ENCODE measurements at places on chromosomes 13 and 19.

- no peak for DNase-seq
Observed at GRCh38 chr19:55193481-55193880, 13.4 kb upstream of the SYT5 start.

GRCh38 chr13:71513411-71514033, 353.5 kb downstream of the DACH1 start:
- DNase-seq = no peak

DNA sequence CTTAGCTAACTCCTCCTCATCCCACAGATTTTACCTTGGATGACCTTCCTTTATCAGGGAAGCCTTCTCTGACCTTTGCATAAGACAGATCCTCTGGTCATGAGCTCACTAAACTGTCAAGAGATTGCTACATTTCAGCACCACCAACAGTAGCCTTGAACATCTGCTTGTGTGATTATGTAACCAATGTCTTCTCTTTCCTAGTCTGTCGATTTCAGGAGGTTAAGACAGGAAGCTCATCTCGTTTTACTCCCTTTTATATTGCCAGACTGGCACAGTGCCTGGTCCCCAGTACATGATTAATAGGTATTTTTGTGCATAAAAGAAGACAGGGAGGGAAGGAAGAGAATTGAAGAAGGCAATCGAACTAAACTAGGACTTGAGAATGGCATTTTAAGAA, 1697.7 kb downstream of the EFNB2 start:
- DNase-seq = no peak

DNA sequence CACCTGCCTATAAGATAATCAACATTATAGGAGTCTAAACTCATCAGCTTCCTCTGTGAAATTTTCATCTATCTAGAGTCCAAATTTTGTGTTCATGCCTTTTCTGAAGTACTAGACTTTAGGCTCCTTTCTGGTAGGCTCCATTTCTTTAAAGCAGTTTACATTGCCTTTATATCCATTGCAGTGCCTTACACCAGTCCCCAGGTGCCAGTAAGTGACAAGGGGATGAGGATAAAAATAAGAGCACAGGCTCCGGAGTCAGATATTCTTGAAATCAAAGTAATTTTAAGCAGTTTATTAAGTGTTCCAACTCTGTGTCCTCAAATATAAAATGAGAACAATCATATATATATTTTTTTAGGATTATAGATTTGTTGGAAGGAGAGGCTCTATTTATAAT, 10.6 kb upstream of the CYSLTR2 start:
- no peak for DNase-seq

GRCh38 chr13:35342440-35342839, 134.0 kb downstream of the MAB21L1 start:
- DNase-seq = no peak

DNA sequence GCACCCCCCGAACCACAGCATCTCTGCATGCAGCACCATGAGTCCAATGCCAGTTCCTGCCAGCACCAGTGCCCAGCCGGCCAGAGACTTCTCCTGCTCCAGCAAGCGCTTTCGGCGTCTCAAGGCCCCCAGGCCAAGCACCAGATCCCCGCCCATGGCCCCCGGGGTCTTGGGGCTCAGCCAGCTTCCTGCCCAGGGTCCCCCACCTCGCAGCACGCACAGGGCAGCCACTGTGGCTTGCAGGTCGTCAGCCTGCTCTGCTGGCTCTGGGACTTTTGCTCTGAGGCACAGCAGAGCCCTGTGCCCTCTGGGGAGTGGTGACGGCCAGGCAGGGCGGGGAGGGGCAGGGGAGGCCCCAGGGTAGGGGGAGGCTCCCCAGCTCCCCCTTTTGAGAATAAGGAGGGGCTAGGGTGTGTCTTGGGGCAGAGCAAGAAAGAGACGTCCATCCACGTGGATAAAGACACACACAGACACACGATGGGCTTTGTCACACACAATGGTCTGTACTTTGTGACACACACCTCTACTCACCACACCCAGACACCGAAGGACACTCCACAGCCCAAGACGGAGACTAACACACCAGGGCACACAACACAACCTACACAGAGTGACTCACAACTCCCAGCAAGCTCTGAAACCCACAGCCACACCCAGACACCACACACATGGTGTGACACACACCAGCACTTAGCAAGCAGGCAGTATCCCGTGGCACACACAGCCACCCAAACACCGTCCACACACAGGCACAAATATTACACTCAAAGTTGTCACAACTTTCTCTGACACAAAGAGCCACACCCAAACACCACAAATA, at the start of gene KCNN4:
TSS of gene KCNN4 (minus strand) at position 268 of the 820 bp plus-strand sequence. CDS start at position 156, 112 bp downstream.
- DNase-seq = no peak

DNA sequence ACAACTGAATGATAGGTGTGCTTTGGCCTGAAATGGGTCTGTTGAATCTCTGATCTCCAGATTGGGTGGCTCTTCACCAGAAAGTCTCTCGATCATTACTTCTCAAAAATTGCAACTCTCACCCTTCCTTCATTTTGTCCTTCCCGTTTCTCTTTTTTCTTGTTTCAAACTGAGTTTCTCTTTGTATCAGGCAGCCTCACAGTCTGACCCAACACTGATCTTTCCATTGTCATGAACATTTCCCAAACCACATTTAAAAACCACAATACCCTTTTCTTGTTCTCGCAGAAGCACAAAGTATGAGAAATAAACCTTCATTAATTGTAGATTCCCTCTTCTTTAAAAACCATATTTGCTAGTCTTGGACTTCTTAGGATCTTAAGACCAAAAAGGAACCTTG, 33.6 kb upstream of the HMGB1 start:
- no peak for DNase-seq

GRCh38 chr13:90068658-90069057, 1278.8 kb upstream of the MIR17HG start:
- DNase-seq = no peak

GRCh38 chr13:110993788-110994187, 78.9 kb upstream of the ANKRD10 start:
- no peak for DNase-seq

DNA sequence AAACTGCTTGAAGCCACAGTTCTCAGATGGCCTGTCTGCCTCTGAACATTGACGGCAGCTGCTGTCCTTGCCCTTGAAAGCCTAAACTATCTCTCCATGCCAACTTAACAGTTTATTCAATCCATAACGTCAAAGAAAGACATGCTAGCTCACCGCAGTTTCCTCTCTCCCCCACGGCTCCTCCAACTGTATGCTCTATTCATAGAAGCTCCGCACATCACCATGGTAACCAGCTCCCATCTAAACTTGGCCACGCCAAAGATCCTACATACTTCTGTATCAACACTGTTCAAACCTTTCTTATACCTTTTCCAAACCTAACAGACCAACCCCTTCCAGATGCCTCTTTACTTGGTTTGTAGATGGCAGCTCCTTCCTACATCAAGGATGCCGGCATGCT, 48.6 kb downstream of the ZNF91 start:
- no peak for DNase-seq

DNA sequence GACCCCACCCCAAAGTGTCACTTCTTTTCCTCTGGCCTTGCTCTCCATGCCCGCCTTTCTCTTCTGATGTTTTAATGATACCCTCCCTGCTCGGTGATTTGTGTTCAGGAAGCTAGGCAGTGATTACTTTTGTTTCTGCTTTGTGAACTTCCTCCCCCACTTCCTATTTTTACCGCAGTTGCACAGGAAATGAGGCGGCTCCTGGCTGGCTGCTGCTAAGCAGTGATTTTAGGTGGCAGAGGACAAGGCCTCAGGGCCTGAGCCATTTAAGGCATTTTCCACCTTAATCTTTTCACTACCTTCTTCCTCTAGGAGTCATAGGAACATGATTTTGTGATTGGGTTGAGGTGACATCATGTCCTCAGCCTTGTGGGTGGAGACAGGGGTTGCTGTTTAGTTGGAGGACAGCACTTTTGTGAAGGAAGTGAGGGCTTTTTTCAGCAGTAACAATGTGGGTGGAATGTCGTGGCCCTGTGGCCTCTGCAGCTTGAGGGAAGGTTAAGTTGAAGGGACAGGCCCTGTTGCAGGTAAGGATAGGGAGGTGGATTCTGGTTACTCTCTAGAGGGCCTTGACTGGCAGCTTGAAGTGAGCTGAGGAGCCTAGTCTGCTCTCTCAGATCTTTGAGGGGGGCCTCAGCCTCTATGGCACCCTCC, 15.7 kb downstream of the GARRE1 start:
- peak; percentile 36 for DNase-seq

DNA sequence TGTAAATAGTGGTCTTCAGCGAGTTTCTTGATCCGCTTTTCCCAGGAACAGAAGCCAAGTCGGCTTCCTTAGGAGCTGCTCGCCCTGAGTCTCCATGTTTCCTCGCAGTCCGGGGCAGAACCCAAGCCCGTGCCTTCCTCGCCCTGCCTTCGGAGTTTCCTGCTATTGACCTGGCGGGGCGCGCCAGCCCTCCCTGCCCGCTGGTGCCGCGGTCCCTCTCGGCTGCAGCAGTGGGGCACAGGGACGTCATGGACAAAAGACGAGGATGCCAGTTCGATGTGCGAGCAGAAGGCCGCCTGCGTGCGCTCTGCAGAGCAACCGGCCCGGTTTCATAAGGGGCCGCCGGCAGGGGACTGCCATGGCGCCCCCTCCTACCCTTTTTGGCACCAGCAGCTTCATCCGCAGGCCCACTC, 156.6 kb downstream of the TM9SF2 start:
- peak; percentile 78 for DNase-seq

GRCh38 chr13:24081387-24081786, 79.1 kb upstream of the SPATA13 start:
- no peak for DNase-seq

GRCh38 chr13:83221256-83221655, 661.0 kb downstream of the SLITRK1 start:
- no peak for DNase-seq

GRCh38 chr19:1406774-1407527, 435 bp upstream of the DAZAP1 start:
- DNase-seq = peak; percentile 96

DNA sequence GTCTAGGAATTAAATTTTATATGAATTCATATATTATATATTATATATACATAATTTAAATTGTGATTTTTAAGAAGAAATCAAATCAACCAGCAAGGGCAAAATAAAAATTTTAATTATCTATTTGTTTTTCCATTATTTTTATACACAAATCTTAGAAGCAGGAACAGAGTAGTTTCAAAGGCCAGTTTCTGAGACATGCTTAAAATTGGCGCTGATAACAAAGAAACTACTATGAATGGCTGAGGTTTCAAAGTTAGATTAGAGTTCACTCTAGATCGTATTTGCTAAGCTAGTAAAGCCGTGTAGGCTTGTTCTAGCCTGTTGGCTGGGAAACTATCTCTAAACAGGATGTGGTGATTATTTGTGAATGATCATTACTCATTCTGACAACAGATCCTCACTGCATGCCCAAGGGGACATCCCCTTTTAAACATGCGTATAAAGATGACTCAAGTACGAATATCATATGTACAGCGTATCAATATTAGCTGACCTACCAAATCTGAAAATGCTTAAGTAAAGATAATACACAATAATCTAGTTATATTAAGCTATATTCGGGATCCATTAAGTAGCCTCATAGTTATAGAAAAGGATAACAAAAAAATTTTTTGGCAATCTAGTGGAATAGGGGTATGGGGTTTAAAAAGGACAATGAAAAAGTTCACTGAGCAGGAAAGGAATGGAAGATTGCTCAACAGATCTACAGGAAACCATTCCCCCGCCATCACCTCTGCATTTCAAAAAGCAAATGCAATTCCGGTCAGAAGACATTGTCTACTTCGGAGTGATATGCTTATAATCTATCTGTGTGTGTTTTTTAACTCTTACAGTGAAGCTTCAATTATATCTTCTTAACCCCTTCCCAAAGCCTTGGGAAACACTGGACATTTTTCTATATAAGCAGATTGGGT, 150.1 kb downstream of the SHISA2 start:
- no peak for DNase-seq

DNA sequence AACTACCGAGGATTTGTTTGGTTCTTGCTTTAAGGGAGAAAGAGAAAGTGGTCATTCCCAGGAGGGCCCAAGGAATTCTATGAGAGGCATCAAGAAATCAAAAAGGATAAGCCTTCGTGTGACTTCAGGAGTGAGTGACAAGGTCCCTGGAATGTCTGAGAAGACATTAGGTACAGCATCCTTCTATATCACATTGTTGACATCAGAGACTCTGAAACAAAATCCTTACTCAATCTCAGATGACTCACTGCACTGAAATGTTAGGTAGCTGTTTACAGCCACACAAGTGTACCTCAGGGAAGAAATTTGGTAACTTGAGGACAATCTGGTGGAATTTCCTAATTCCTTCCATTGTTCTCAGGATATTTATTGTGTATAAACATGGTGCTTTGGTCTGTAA, 7.9 kb upstream of the LGALS14 start:
- DNase-seq = no peak

DNA sequence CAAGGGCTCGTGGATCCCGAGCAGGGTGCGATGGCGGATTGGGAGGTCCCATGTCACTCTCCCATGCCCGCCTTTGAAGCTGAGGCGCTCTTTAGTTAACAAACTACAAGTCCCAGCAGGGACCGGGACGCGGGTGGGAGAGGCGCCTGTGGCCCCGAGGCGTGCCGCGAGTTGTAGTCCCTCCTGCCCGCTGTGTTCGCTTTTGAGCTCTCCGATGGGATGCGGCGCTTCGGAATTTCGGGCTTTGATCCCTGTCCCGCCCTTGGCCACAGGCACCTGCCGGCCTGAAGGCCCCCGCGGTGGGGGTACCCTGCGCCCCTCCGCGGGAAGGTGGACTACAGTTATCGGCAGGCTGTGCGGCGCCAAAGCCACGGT, 11.0 kb downstream of the CYTH2 start:
- DNase-seq = peak; percentile 82

DNA sequence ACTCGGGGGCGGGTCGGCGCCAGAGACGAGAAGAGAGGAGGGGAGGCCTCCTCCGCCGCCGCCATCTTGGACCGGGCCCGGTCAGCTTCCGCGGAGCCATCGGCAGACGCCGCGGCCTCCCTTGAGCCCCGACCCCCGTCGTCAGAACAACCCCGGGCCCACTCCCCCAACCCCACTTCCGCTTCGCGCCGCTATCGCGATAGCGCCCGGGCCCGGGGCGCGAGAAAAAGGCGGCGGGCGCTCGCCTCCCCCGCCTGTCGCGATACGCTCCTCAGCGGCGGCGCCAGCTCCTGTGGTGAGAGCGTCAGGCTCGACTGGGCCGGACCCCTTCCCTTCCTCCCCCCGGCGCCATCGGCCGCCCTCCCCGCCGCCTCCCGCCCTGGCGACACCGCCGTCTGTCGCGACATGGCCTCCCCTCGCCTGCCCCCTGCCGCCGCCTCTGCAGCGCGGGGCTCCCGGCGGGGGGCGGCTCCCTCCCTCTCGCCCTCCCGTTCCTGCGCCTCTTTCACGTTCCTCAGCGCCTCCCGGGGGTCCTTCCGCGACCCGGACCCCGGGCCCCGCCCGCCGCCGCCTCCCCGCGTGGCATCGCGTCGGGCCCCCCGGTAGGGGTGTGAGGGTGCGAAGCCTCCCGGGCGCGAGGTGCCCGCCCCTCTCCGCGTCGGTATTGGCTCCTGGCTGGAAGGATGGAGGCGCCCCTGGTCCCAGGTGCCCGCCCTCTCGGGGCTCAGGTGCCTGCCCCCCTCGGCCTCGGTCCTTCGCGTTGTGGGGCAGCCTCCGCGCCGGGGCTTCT, at the start of gene CNOT3:
TSS of gene CNOT3 (plus strand) at position 64 of the 790 bp plus-strand sequence. CDS start 5,217 bp downstream, outside the sequence.
- no peak for DNase-seq

GRCh38 chr13:73937441-73937840, 196.8 kb downstream of the KLF12 start:
- DNase-seq = no peak

- no peak for DNase-seq
Observed at GRCh38 chr13:32642316-32642715, 56.1 kb downstream of the PDS5B start.

All from G401 (cell line).